EH (cell line): ENCODE measurements at places on chromosomes 7 and 10.

DNA sequence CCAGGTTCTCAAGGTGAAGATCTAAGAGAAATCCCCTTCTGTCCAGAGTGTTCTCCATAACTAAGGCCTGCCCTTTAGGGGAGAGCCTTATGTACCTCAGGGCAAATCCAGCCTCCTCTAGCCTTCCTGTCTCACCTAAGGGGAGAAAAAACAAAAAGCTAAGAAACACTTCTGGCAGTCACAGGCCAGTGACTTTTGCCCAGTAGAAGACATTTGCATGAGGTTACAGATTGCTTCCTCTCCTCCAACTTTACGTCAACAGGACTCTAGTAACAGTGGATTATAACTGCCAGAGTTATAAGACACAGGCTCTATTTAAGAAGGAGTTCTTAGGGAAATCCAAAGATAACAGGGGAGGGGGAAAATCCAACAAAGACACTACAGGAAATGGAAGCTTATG lies 15.9 kb upstream of the FAM241B start:
- DNase-seq, result no peak

DNA sequence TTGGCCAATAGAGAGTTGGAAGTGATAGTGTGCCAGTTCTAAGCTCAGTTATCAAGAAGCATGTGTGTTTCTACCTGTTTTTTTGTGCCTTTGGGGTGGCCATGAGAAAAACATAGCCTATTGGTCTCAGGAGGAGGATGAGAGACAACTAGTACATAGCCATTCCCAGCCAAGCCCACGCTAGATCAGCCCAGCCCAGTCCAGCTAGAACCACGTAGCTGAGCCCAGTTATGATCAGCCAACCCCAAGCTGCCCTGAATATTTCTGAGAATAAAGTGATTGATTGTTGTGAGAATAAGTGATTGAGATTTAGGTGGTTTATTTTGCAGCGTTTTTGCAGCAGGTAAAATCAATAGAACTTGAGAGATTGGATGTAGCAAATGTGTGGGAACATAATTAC lies 15.9 kb downstream of the SORCS3 start:
- no peak for DNase-seq

DNA sequence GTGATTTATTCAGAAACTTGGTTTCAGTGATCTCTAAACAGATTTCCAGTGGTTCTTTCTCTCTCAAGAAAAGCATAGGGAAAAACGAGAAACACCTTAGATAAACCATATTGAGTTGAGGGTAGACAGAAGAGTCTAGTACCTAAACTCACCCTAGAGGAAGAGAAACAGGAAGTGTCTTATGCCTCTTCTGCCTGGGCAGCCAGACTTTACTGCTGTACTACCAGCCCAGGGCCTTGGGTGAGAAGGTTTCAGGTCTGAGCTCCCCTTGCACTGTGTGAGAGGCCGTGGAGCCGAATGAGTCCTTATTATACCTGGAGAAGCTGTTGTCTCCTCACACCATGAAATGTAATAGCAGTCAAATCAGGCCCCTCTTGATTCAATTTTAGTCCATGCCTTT lies 18.2 kb downstream of the HIF1AN start:
- no peak for DNase-seq

GRCh38 chr7:48049850-48050249 lies 14.5 kb downstream of the C7orf57 start:
- DNase-seq, result no peak

DNA sequence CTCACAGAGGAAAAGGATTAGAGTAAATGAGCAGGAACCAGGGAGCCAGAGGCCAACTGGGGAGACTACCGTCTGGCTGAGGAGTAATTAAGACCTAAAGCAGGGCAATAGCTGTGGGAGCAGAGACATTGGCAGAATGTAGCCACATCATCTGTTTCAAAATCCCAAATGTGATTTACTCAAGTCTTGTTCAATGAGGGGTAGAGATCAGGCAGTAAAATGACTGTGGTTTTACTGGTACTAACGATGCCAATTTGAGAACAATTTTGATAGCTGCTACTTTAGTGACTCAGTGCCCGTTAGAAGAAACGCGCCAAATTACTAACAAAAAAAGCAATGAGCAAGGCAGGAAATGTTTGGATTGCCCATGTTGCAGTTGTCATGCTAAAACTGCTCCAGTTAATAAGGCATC lies 12.7 kb upstream of the MIOS start:
- peak; percentile 96 for DNase-seq

GRCh38 chr7:91233212-91233611 lies 31.0 kb upstream of the FZD1 start:
- DNase-seq, result peak; percentile 18

GRCh38 chr7:129792721-129793120 lies 160.0 kb downstream of the UBE2H start:
- no peak for DNase-seq

- DNase-seq, result no peak
These were observed 102.7 kb upstream of the NPTX2 start for GRCh38 chr7:98514211-98515031.

- no peak for DNase-seq
These were observed 122.6 kb downstream of the POU6F2 start for GRCh38 chr7:39100270-39100669.

DNA sequence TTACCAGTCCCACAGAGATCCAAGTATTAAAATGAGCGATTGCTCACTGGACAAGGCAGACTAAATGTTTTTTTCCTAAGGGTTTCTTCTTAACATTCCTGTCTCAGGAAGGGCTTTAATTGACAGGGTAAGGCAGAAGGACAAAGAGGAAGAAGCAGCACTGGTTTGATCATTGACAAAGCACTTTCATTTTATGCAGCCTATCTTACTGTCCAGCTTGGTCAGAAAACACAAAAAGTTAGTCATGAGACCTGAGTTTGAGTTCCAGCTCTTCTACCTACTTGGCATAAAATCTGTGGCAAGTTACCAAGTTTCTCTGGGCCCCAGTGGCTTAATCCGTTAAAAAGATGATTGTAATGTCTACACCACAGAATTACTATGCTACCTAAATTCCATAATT lies 458.5 kb downstream of the GFRA1 start:
- no peak for DNase-seq

- DNase-seq, result no peak
These were observed 220.5 kb downstream of the MLLT10 start for GRCh38 chr10:21754410-21755011.

DNA sequence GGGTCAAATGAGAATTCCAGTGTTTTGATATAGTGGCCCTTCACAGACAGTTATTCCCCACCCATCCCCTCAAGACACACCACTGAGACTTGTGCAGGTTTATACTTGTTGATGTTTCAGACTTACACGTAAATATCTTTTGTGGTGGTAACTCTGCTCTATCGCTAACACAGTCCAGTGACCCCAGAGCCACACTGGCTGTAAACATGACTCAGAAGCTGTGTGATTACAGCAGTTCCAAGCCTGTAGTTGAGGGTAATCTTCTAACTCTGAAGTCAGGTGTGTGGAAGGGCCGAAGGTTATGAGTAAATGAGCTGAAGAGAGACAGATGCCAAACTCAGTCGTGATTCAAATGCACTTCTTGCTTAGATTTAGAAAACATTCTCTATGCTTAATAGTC lies 19.4 kb downstream of the NOBOX start:
- DNase-seq, result peak; percentile 4

GRCh38 chr10:69407621-69408301 lies 9.0 kb downstream of the TACR2 start:
- no peak for DNase-seq

DNA sequence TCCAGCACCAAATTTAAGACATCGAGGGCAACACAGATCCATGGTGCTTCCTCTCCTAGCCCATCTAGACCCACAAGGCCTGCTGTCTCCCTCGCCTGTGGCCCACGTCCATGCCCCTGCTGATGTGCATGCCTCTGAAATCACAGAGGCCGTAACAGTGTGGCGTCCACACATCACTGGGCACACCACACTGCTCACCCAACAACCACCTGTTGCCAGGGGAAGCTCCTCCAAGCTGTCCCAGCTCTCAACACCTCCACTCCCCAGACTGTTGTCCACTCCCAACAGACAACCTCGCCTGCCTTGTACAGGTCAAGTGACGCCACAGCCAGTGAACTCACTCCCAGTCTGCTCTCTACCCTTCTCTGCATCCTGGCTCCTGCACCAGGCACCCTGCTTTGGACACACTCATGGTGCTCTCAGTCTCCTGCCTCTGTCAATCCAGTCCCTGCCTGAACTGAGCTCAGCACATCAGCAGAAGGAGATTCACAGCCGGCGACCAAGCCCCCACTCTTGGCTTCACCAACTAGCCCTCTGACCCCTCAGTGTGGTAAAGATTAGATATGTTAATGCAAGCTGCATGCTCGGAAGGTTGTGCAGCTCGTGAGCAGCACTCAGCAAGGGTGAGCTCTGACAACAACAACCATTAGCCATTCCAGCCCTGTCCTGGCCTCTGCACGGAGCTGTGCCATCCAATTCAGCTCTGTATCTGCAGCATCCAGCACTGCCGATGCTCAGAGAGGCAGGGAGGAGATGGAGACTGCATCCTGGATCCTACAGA lies 197.0 kb downstream of the TNS3 start:
- DNase-seq, result no peak

- DNase-seq, result no peak
These were observed 372.5 kb downstream of the SDK1 start for GRCh38 chr7:3673524-3673923.

- peak; percentile 79 for DNase-seq
These were observed 19.6 kb upstream of the CFAP46 start for GRCh38 chr10:132961787-132962622.

DNA sequence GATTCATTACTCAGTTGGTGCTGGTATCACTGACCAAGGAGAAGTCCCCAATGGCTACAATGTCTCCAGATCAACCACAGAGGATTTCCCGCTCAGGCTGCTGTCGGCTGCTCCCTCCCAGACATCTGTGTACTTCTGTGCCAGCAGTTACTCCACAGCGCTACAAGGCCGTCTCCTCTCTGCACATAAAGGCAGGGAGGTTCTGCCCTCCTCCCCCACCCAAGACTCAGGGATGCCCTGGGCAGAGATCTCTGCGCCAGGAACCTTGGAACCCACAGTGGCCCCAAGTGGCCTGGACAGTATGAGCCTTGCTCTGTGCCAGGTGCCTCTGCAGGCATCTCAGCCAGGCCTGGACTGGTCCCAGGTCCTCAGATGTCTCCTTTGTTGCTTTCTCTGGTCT lies 193.4 kb upstream of the PRSS58 start:
- no peak for DNase-seq

DNA sequence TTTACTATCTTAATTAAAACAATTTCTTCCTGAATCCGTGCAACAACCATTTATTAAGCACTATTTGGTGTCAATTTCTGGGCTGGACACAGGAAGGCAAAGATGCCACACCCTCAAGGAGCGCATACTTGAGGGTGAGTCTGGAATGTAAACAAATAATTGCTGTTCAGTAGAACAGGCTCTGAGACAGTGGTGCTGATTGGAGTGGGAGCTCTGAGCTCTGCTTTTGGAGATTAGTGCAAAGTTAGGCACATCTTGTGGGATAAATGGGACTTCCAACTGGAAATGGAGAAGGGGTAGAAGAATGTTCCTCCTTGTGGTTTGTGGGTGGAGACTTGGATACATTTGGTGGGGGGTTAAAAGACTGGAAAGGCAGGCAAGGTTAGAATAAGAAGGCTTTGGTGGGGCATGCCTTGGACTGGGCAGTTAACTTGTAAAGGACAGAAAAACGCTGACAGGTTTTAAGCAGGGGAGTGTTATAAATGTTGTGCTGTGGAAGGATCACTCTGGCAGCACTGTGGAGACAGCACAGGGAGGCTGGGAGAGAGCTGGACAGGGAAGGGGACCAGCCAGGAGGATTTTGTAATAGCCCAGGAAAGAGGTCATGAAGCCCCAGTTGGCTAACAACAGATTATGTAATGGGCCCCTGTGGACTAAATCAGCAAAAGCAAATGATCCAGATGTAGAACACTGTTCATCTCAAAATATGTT lies 80.7 kb downstream of the ZNF365 start:
- DNase-seq, result peak; percentile 84

DNA sequence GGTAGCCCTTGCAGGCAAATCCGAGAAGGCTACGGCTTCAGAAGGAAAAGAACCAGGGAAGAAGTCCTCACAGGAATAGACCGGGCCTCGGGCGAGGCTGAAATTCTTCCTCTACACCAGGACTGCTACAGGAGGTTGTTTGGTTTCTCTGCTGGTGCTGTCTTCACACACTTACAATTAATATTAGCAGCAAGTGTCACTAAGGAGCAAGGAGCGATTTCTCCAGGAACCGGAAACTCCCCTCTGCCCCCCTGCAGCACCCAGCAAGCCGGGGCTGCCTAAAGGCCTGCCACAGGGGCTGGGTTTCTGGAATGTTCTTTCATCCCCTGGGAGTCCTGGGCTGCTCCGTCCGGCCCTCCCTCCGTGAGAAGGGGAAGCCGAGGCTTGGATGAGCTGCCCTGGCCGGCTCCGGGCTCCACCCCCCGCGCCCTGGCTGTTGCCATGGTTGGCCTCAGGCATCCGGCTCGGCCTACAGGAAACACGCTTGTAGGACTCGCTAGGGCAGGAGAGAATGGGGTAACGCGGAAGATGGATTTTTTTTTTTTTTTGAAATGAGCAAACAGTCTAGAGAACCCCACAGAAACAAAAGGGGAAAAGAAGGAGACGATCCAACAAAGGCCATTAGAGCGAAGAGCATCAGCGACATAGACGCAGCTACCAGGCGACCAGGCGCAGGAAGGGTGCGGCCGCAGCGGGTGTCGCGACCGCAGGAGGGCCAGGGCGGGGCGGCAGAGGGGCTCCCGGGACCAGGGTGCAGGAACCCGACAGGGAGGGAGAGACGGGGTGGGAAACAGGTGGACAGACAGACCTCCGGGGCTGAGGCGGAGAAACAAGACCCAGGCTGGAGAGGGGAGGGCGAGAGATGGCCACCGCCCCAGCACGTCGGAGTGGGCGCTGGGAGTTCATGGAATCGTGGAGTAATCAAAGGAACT lies 33.0 kb downstream of the EN2 start:
- peak; percentile 17 for DNase-seq

GRCh38 chr10:42940487-42941294 lies 136.2 kb upstream of the RET start:
- DNase-seq, result no peak

GRCh38 chr7:116683786-116684185 lies 11.8 kb downstream of the MET start:
- no peak for DNase-seq

DNA sequence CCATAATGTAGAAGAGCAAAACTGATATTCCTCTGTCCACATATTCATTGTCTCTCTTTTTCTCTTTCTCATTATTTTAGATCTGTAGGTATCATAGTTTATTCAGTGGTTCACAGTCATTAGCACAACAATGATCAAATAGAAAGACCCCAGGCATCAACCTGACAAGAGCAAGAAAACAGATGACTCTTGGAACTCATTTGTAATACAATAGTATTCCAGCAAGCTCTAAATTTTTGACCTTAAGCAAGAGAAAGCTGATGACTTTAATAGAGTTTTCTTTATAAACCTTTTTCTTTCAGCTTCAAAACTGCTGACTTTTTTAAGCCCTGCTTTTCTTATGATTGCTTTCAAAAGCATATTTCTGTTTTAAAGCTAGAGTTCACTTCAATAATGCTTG lies 507.5 kb upstream of the SORCS1 start:
- DNase-seq, result no peak
